Mucosa of descending colon (tissue), 3 donors: ENCODE measurements at places on chromosomes 2 and 18. TPM values are rescaled to one million over a fixed set of nuclear protein-coding genes. Genes with fewer than 3 reads are reported as not detected.

TWIST2 gene
- 1.1 TPM for total RNA-seq

PSMA8 gene
- total RNA-seq, result not detected

PJVK gene
- 1.5 TPM for total RNA-seq

CD207 gene
- total RNA-seq, result 0.61 TPM

GCG gene
- 43.9 TPM for total RNA-seq

GPR155 gene
- total RNA-seq, result 4.7 TPM

MROH2A gene
- total RNA-seq, result 0.20 TPM

CROCC2 gene
- 0.19 TPM for total RNA-seq

SPATA3 gene
- not detected for total RNA-seq

SERPINB4 gene
- not detected for total RNA-seq

CCT4 gene
- 80.4 TPM for total RNA-seq

TEX51 gene
- not detected for total RNA-seq

GRHL1 gene
- 0.41 TPM for total RNA-seq

HOXD11 gene
- total RNA-seq, result 2.1 TPM

OSBPL6 gene
- total RNA-seq, result 1.5 TPM

PLGLB2 gene
- 5.0 TPM for total RNA-seq

LGALSL gene
- 37.6 TPM for total RNA-seq

TGFA gene
- total RNA-seq, result 13.5 TPM

ST6GAL2 gene
- total RNA-seq, result 3.2 TPM

CXCR2 gene
- 1.1 TPM for total RNA-seq
